CD8-positive, alpha-beta memory T cell (primary cell): ENCODE measurements at places on chromosomes 5 and 9. TPM values are rescaled to one million over a fixed set of nuclear protein-coding genes. Genes with fewer than 3 reads are reported as not detected.

Gene PRR7
- 15.3 TPM for total RNA-seq

DNA sequence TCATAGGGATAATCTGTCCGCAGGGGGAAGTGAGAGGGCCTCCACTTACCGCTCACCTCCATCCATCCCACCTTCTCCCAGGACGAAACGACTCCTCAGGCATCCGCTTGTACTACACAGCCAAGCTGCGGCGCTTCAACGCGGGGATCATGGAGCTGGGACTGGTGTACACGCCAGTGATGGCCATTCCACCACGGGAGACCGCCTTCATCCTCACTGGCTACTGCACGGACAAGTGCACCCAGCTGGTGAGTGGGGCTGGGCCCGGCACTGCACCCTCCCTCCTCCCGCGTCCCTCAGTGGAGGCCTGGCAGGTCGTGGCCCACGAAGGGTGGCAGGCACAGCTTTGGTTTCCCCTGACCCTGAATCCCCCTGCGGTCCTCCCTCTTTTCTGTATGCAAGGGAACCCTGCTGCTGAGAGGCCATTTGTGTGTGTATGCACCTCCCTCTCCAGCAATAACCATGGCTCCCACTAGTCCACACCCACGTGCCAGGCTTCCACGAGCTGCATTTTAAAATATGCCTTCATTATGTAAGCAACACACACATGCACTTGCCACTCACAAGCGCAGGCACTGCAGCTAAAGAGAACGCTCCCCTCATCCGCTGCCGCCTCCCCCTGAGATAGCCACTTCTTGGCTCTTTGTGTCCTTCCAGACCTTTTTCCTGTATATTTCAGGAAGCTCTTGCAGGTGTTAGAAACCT lies 11.8 kb downstream of the DBH start:
- DNase-seq: no peak

Gene OTULINL
- total RNA-seq: 19.6 TPM

GRCh38 chr5:114924769-114925168 lies 244.9 kb downstream of the TRIM36 start:
- DNase-seq: no peak

Gene ANGPTL2
- not detected for total RNA-seq
